ENCODE measurements at places on chromosomes 11 and 22. TPM values are rescaled to one million over a fixed set of nuclear protein-coding genes. Genes with fewer than 3 reads are reported as not detected.

DNA sequence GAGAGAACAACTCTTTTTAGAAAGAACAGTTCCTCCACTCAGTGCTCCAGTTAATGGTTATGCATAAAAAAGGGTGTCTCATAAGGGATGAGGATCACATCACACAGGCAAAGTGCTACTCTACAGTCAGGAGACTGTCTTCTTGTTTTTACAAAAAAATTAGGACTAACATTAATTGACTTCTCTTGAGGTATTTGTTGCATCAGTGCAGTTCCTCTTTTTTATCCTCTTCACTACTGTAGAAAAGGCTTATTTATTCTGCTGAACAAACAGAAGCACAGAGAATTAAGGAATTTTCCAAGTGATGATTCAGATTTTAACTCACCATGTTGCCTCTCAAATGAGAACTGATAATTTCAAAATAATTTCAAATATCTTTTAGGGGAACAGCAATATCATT is 1.9 kb downstream of the MMP8 start:
- no peak for DNase-seq

GRCh38 chr11:13053255-13053917 is 44.3 kb downstream of the RASSF10 start:
- no peak for DNase-seq

GRCh38 chr11:76119779-76120178 is 86.5 kb downstream of the WNT11 start:
- DNase-seq: no peak

Gene POLA2
- polyA plus RNA-seq: 39.8 TPM

Gene RTN4RL2
- 0.34 TPM for polyA plus RNA-seq

DNA sequence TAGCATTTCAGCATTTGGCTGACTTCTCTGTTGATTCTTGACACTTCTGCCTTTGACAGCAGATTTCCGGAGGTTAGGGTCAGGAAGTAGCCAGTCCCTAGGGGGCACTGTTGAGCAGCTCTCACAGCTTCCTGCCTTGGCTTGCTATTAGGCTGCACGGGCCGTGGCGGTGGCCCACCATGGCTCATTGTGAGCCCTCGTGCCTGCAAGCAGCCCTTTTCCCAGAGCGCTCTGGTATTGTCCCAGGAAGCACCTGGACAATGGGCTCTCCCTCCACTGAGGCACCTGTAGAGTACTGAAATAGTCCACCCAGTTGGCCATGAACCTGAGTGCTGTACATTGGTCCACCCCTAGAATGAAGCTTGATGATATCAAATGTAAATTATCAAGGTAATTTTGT is 100.2 kb upstream of the GAL start:
- no peak for DNase-seq

GRCh38 chr11:83035070-83035854 is 36.4 kb downstream of the RAB30 start:
- DNase-seq: no peak

GRCh38 chr11:20026629-20027555 is 133.4 kb downstream of the DBX1 start:
- DNase-seq: peak; percentile 94

DNA sequence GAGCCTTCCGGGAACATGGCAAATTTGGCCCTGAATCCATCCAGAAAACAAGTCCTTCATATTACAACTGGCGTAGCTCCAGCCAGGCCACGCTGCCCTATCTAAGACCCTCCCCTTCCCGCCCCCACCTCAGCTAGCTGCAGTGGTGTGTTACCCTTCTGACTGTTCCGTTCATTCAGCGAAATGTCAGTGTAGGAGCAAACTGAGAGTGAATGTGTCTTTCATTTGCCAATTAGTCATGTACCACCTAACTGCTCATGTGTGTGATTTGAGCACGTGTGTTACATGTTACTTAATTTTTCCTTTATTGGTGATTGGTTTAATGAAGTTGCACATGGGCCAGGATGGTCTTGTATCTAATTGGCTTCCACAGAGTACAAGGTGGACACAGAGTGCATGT is 34.8 kb upstream of the POU2AF1 start:
- no peak for DNase-seq

Gene MTNR1B
- polyA plus RNA-seq: not detected

Gene GTF2H1
- polyA plus RNA-seq: 23.5 TPM

- DNase-seq: no peak
Measured at GRCh38 chr11:133826866-133827265, 18.4 kb downstream of the SPATA19 start.

DNA sequence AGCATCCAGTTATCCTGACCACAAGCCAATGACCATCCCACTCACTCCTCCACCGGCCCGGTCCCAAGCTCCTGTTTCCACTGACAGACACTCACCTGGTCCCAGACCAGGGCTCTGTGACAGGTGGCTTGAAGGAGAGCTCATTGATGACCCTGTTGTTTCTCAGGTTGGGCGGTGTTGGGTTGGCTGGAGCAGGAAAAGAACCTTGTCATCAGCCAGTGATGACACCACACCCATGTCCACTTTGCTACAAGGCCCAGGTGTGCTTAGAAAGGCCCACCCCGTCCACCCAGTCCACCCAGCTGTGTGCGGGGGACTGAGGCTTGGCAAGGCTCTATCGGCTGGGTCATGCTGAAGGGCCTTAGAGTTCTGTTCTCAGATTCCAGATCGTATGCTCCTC is 42.9 kb downstream of the GAB4 start:
- no peak for DNase-seq

GRCh38 chr11:107676336-107677057 is 35.4 kb downstream of the SLN start:
- DNase-seq: no peak

GRCh38 chr11:118656563-118657165 is 22.8 kb downstream of the TREH start:
- no peak for DNase-seq

Gene OR56B1
- polyA plus RNA-seq: not detected

Gene TMEM138
- polyA plus RNA-seq: 74.4 TPM

Gene TEAD1
- polyA plus RNA-seq: 8.4 TPM

Gene TRPT1
- 36.3 TPM for polyA plus RNA-seq

DNA sequence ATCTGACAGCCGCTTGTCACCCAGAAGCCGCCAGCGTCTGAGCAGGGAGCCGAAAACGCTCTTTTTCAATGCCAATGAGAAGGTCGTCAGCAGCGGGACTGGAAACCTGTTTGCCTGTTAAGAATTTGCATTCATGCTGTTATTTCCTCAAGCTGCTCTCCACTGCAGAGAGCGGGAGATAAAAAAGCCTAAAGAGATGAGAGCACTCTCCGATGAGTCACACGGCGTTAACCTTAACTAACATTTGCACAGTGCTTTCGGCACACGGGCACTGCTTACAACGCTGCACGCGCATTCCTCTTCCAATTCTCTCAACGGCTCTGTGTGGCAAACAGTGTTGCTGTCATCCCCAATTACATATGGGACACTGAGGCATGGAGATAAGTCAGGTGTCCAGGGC is 40.0 kb upstream of the RTL6 start:
- peak; percentile 20 for DNase-seq

Gene ZP1
- polyA plus RNA-seq: not detected

DNA sequence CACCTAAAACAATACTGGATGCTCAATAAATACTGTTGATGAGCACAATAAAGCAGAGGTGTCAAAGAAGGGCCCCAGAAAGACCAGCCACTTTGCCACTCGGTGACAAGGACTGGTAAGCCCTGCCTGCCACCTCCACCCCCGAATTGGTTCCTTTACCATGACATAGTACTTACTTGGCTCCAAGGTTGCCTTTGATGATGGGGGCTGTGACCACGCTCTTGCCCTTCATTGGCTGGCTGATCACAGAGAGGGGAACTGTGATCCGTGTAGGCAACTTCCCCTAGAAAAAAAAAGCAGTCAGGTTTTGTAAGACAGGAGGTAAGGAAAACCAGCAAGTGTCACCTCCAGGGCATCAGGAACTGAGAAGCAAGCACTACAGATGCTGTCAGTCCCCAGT is 29.7 kb downstream of the NFRKB start:
- DNase-seq: no peak

- no peak for DNase-seq
Measured at GRCh38 chr11:45392591-45393091, 106.5 kb upstream of the SYT13 start.

DNA sequence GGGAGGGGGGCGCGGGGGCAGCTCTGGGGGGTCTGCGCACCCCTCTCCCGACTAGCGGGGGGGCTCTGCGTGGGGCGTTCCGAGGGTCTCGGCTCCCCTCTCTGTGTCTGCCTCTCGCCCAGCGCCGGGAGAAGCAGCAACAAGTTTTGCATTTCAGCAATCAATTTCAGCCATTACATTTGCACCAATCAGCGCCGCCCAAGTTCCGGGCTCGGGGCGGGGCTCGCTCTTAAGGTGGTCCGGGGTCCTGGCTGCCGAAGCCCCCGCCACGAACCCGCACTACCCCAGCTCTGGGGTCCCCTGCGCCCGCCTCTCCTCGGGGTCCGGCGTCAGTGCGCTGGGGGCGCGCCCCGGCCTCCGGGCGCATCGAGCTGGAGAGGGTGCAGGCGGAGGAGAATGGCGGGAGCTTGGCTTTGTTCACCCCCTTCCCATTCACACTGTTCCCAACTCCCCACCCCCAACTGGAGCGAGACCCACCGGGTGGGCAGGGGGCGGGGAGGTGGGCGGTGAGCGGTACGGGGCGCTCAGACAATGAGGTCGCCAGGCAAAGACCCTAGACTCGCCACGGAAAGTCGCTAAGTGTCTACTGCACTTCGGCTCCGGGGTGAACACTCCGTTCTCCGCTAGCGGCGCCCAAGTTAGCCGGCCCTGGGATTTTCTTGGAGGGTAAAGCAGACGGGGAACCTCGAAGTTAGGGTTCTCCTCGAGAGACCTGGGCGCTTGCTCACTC is at the start of gene MN1:
Gene MN1 (minus strand): TSS at position 141 of the 730 bp plus-strand sequence. CDS start 1,213 bp downstream, outside the sequence.
- DNase-seq: peak; percentile 33

DNA sequence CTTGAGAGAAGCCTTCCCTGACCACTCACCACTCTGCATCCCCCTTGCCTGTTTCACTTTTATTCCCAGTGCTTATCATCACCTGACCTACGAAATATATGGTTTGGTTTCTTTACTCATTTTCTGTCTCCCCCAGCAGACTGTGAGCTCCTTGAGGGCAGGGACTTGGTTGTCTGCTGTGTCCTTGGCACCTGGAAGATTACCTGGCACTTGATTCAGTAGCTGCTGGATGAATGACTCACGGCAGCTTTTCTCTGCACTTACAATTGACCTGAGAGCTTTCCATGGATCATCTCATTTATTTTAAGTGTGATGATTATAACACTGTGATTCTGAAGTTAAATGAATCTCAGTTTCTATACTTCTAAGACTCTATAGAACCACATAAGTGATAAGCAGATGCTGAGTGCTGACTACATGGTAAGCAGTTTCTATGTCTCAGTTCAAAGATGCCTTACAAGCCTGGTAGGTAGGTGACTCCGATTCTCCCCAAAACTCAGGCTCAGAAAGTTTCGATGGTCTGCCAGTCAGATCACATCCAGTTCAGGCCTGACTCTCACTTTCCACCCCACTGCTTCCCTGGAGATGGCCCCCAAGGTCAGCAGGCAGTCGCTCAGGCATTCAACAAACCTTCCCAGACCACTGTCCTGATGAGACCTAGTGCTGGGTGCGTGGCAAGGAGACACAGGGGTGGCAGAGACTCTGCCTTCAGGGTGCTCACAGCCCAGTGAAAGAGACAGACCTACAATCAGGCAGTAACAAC is 11.6 kb downstream of the IL2RB start:
- DNase-seq: no peak

- DNase-seq: no peak
Measured at GRCh38 chr22:23657727-23658126, 25.6 kb upstream of the DRICH1 start.

DNA sequence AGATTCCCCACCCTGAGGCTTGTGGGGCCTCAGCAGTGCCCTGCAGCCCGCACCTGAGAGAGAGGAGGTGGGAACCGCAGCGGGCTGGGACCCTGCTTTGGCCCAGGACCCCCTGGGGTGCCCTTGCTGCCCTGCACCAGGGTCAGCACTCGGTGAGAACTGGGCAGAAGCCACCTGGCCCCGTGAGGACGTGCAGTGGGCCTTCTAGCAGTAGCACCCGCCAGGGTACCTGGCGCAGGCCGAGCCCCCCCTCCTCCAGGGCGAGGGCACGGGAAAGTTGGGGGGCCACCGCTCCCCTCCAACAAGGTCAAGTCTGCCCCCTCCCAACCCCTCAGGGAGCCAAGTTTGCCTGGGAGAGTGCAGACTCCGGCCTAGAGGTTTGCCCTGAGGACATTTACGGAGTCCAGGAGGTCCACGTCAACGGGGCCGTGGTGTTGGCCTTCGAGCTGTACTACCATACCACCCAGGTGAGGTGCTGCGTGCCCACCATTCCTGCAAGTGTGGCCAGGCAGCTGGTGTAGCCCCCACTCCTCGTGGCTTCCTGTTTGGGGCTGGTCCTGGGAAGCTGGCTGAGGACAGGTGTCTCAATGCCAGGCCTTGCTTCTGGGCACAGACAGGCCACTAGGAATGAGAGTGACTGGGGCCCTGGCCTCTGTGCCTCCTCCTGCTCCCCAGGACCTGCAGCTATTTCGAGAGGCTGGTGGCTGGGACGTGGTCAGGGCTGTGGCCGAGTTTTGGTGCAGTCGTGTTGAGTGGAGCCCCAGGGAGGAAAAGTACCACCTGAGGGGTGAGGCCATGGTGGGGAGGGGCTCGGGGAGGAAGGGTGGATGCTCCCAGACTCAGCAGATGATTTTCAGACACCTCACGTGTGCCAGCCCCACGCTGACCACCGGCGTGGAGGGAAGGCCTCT is 3.5 kb downstream of the PGGHG start:
- no peak for DNase-seq

Gene PARVG
- not detected for polyA plus RNA-seq

Gene ARHGEF17
- 4.6 TPM for polyA plus RNA-seq

Gene PKNOX2
- polyA plus RNA-seq: 0.03 TPM

- no peak for DNase-seq
Measured at GRCh38 chr11:64076758-64077157, 41.0 kb downstream of the FLRT1 start.

GRCh38 chr11:36034551-36035331 is 90.9 kb downstream of the LDLRAD3 start:
- DNase-seq: peak; percentile 50

Gene COA4
- 101 TPM for polyA plus RNA-seq

DNA sequence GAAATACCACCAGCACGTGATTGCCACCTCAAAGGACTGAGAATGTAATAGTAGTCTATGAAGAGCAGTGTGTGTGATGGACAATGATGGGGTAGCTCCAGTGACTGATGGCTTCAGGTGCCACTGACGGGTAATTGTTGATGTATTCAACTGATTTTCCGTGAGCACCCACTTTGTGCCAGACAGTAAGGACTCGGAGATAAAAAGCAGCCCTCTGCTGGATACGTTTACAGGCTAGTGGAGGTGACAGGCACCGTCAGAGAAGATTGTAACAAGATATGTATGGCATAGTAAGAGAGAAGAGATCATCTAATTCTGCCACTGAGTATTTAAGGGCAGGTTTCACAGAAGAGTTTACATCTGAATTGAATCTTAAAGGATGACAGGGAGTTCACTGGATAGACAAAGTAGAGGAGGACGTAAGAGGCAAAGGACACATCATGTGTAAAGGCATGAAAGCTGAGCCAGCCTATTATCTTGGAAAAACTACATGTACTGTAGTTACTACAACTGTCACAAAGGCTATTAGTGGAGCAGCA is 1.1 kb upstream of the ENTHD1 start:
- DNase-seq: no peak

Data from foreskin keratinocyte (primary cell).